Small intestine (tissue), 16 donors: ENCODE measurements at places on chromosomes 13 and 19. TPM values are rescaled to one million over a fixed set of nuclear protein-coding genes. Genes with fewer than 3 reads are reported as not detected.

GRCh38 chr19:30870876-30871275 is 478.4 kb downstream of the TSHZ3 start:
- no peaks in the 10 kb centered on the region for H3K27me3 ChIP-seq
- no peak overlapping the region for H3K4me3 ChIP-seq
- H3K4me1 ChIP-seq, result no peaks in the 10 kb centered on the region

DNA sequence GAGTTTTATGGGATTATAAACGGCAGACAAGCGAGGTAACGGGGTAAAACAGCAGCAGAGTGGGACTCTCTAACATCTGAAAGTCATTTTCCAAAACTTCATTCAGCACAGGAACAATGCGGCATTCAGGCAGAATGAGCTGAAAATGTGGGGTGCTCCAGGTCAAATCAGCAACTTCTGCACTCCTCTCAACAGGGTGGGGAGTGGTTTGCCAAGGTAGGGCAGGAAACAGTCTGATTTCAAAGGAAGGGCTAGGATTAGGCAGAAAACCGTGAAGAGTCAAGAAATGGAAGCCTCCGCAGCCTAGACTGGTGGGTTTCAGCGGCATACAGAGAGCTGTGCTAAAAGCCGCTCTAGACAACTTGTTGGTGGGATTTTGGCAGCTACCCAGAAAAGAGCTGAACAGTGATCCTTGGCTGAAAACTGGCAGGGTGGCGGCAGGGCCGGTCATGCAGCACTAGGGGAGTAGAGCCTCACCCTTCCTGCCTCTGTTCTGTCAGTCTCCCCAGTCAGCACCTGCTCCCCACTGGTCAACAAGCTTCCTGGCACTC is 154.2 kb upstream of the KLF12 start:
- H3K27me3 ChIP-seq, result no peaks in the 10 kb centered on the region
- DNase-seq, result peak; percentile 42
- peak overlapping the region; percentile 47 for H3K27ac ChIP-seq
- no peak overlapping the region for H3K4me3 ChIP-seq

DNA sequence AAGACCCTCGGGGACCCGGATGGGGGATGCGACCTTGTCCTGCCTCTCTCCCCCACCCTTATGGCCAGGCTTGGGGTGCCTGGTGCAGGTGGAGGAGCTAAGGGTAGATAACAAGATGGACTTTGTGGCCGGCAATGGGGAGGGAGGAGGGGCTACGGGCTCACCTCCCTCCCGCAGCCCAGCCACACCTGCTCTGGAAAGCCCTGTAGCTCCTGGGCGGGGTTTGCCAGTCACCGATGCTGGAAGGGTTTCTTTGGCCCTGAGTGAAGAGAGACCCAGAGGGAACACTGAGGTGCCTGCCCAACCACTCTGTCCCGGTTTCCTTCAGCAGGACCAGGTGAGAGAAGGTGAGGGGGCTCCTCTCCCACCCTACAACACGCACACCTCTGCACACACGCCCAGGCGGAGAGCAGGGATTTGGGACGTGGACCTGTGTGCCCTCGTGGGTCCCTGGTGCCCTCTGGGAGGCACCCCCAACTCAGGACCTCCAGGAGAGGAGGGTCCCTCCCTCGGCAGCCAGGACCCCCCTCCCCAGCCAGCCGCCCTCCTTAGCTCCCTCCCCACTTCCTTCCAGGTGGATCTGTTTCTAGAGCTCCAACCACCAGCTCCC is at the start of gene FUT2:
Gene FUT2, plus strand, starts transcription at position 229 of the 610 bp plus-strand sequence. CDS start 6,986 bp downstream, outside the sequence.
- H3K27me3 ChIP-seq, result no peaks in the 10 kb centered on the region
- peak; percentile 96 for DNase-seq
- peak within 1 kb of the TSS; percentile 54 for H3K4me3 ChIP-seq

- no peaks in the 10 kb centered on the region for H3K27me3 ChIP-seq
- no peak overlapping the region for H3K27ac ChIP-seq
- no peak overlapping the region for H3K4me3 ChIP-seq
Measured at GRCh38 chr13:32259116-32259515, 56.0 kb downstream of the ZAR1L start.

GRCh38 chr13:32175307-32175706 is 139.9 kb downstream of the ZAR1L start:
- no peak overlapping the region for H3K4me3 ChIP-seq
- no peak for DNase-seq
- H3K36me3 ChIP-seq, result peaks cover 2% of the 10 kb centered on the region
- H3K27me3 ChIP-seq, result no peaks in the 10 kb centered on the region
- no peak overlapping the region for H3K27ac ChIP-seq

- no peaks in the 10 kb centered on the region for H3K36me3 ChIP-seq
- no peaks in the 10 kb centered on the region for H3K4me1 ChIP-seq
- no peak overlapping the region for H3K4me3 ChIP-seq
Measured at GRCh38 chr19:30686176-30686820, 314.1 kb downstream of the ZNF536 start.

GRCh38 chr19:7426986-7427385 is 61.8 kb downstream of the PEX11G start:
- peaks cover 26% of the 10 kb centered on the region for H3K4me1 ChIP-seq
- no peak overlapping the region for H3K4me3 ChIP-seq
- no peaks in the 10 kb centered on the region for H3K36me3 ChIP-seq
- no peaks in the 10 kb centered on the region for H3K27me3 ChIP-seq

GRCh38 chr13:107867701-107868661 is 347.4 kb downstream of the LIG4 start:
- peaks cover 20% of the 10 kb centered on the region for H3K27me3 ChIP-seq
- no peaks in the 10 kb centered on the region for H3K36me3 ChIP-seq
- no peak for DNase-seq
- H3K4me1 ChIP-seq, result no peaks in the 10 kb centered on the region
- H3K27ac ChIP-seq, result peak overlapping the region; percentile 16

GRCh38 chr19:50261446-50261970 is 58.1 kb downstream of the MYH14 start:
- no peak overlapping the region for H3K4me3 ChIP-seq
- peaks cover 5% of the 10 kb centered on the region for H3K36me3 ChIP-seq
- H3K4me1 ChIP-seq, result no peaks in the 10 kb centered on the region
- no peaks in the 10 kb centered on the region for H3K27me3 ChIP-seq

GRCh38 chr19:11797491-11797890 is 832 bp upstream of the ZNF491 start:
- H3K4me3 ChIP-seq, result no peak overlapping the region
- no peaks in the 10 kb centered on the region for H3K36me3 ChIP-seq
- DNase-seq, result peak; percentile 94
- H3K4me1 ChIP-seq, result no peaks in the 10 kb centered on the region
- H3K27ac ChIP-seq, result no peak overlapping the region

- no peaks in the 10 kb centered on the region for H3K36me3 ChIP-seq
- no peak for DNase-seq
- no peak overlapping the region for H3K27ac ChIP-seq
- peaks cover 5% of the 10 kb centered on the region for H3K27me3 ChIP-seq
- no peak overlapping the region for H3K4me3 ChIP-seq
Measured at GRCh38 chr19:42693760-42694350, 46.4 kb downstream of the PSG3 start.

GRCh38 chr13:24064371-24064770 is 96.1 kb upstream of the SPATA13 start:
- H3K4me1 ChIP-seq, result no peaks in the 10 kb centered on the region
- no peaks in the 10 kb centered on the region for H3K36me3 ChIP-seq
- H3K4me3 ChIP-seq, result no peak overlapping the region
- H3K27me3 ChIP-seq, result no peaks in the 10 kb centered on the region
- peak overlapping the region; percentile 8 for H3K27ac ChIP-seq

GRCh38 chr19:3186160-3186688 is 494 bp downstream of the NCLN start:
- peak overlapping the region; percentile 96 for H3K4me3 ChIP-seq
- no peaks in the 10 kb centered on the region for H3K36me3 ChIP-seq
- H3K27ac ChIP-seq, result peak overlapping the region; percentile 45
- DNase-seq, result no peak
- H3K27me3 ChIP-seq, result no peaks in the 10 kb centered on the region
- H3K4me1 ChIP-seq, result peaks cover 2% of the 10 kb centered on the region

DNA sequence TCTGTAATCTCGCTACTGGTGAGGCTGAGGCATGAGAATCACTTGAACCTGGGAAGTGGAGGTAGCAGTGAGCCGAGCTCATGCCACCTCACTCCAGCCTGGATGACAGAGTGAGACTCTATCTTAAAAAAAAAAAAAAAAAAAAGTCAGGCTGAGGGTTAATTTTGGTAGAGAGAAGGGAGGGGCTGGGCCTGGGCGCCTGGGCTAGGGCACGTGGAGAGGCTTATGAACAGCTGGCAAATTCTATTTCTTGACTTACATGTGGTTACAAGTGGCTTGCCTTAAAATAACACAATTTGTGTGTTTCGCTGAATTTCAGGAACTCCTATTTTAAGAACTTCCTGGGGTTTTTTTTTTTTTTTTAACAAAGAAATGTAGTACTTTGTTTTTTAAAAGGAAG is 47.6 kb upstream of the MAP3K10 start:
- H3K27ac ChIP-seq, result no peak overlapping the region
- no peaks in the 10 kb centered on the region for H3K4me1 ChIP-seq
- DNase-seq, result no peak

DNA sequence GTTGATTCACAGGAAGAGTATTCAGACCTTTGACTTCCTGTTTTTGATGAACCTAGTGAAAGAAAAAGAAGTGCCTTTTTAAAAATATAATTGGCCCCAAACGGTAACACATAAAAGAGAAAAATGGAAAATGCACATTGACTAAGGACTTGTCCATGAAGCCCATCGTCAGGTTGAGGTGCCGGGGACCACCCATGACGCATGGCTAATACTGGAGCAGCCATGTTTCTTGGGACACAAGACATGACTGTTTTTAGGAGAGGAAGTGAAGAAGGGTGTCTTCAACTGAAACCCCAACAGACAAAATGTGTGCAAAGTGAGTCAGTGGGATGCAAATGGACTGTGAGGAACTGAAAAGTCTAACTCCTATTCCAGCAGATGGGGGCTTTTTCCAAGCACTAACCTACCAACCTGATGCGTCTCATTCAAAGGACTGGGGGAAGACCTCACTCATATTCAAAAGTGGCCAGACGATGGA is 459.4 kb downstream of the FOXO1 start:
- DNase-seq, result no peak
- H3K27me3 ChIP-seq, result no peaks in the 10 kb centered on the region
- H3K36me3 ChIP-seq, result no peaks in the 10 kb centered on the region

GRCh38 chr13:88602786-88603777 is 931.9 kb downstream of the SLITRK5 start:
- H3K27me3 ChIP-seq, result no peaks in the 10 kb centered on the region
- no peak for DNase-seq
- H3K27ac ChIP-seq, result no peak overlapping the region
- H3K4me1 ChIP-seq, result no peaks in the 10 kb centered on the region
- no peak overlapping the region for H3K4me3 ChIP-seq
- no peaks in the 10 kb centered on the region for H3K36me3 ChIP-seq

DNA sequence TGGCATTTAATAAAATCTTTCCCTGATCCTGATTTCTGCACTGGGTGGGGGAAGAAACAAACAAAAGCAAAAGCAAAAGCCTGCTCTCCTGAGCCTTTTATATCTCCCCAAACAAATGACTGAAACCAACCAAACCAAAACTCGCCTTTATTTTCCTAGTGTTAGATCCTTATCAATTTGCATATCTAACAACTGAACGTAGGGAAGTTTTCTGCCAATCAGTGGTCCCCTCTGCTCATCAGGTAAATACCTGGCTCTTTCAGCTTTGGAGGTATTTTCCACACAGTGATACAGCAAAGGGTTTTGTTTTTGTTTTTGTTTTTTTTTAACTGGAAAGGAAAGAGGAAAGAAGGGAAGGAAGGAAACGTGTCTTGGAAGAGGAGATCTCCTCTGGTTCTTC is 3.3 kb downstream of the AMER2 start:
- no peak overlapping the region for H3K4me3 ChIP-seq
- H3K4me1 ChIP-seq, result no peaks in the 10 kb centered on the region
- no peak overlapping the region for H3K27ac ChIP-seq
- H3K36me3 ChIP-seq, result no peaks in the 10 kb centered on the region

DNA sequence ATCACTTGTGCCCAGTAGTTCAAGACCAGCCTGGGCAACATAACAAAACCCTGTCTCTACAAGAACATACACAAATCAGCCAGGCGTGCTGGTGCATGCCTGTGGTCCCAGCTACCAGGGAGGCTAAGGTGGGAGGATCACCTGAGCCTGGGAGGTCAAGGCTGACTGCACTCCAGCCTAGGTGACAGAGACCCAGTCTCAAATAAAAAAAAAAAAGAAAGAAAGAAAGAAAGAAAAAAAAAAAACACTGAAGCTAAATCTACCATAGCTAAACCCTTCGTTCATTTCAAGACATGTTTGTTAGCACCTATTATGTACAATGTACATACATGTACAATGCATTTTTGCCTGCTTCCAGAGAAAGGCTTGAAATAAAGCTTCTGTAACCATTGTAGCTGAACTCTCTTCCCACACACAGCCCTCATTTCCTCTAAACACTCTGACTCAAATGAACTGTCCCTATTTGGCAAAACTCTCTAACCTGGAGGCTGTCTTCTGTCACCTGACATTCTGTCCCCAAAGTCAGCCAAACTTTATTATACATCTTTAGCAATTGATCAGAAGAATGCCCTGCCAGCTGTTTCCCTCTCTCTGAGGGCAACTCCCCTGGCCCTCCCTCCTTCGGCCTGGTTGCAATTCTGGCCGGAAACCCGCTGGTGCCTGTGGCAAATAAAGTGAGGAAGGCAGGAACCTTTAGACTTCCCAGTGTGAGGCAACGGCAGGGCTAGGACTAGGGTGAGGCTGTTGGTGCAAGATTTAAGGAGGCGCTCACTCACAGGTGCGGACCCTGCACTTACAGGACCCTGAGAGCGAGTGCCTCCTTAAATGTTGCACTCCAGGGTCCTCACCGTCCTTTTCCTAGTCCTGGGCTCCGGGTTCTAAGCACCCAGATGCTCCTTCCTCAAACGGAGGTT is 1.8 kb downstream of the ETHE1 start:
- H3K27ac ChIP-seq, result peak overlapping the region; percentile 84
- H3K27me3 ChIP-seq, result no peaks in the 10 kb centered on the region
- DNase-seq, result peak; percentile 97
- peaks cover 21% of the 10 kb centered on the region for H3K36me3 ChIP-seq

- no peaks in the 10 kb centered on the region for H3K4me1 ChIP-seq
- H3K4me3 ChIP-seq, result peak overlapping the region; percentile 52
- H3K36me3 ChIP-seq, result no peaks in the 10 kb centered on the region
- H3K27ac ChIP-seq, result peak overlapping the region; percentile 57
- H3K27me3 ChIP-seq, result no peaks in the 10 kb centered on the region
Measured at GRCh38 chr19:45865269-45865948, 1.3 kb downstream of the FOXA3 start.

GRCh38 chr13:48542138-48542537 is 9.3 kb upstream of the RCBTB2 start:
- DNase-seq, result peak; percentile 2
- peaks cover 7% of the 10 kb centered on the region for H3K4me1 ChIP-seq
- H3K27ac ChIP-seq, result no peak overlapping the region

GRCh38 chr13:39257642-39258041 is 219.4 kb downstream of the NHLRC3 start:
- H3K4me3 ChIP-seq, result no peak overlapping the region
- no peak overlapping the region for H3K27ac ChIP-seq
- H3K36me3 ChIP-seq, result no peaks in the 10 kb centered on the region
- DNase-seq, result no peak

PIN1 gene
- 90.2 TPM for polyA plus RNA-seq

ZNF154 gene
- 16.7 TPM for polyA plus RNA-seq

NOTCH3 gene
- 1.9 TPM for polyA plus RNA-seq

LYL1 gene
- polyA plus RNA-seq, result 2.4 TPM

NALCN gene
- 0.46 TPM for polyA plus RNA-seq

NCR1 gene
- polyA plus RNA-seq, result 0.77 TPM

ADGRE3 gene
- polyA plus RNA-seq, result 0.03 TPM

CD22 gene
- polyA plus RNA-seq, result 5.0 TPM

FOXO1 gene
- 9.0 TPM for polyA plus RNA-seq

TNFRSF19 gene
- not detected for polyA plus RNA-seq
